ENCODE measurements at places on chromosomes 1 and 21.

GRCh38 chr21:37047079-37047478, 25.8 kb downstream of the PIGP start:
- no peak for DNase-seq

DNA sequence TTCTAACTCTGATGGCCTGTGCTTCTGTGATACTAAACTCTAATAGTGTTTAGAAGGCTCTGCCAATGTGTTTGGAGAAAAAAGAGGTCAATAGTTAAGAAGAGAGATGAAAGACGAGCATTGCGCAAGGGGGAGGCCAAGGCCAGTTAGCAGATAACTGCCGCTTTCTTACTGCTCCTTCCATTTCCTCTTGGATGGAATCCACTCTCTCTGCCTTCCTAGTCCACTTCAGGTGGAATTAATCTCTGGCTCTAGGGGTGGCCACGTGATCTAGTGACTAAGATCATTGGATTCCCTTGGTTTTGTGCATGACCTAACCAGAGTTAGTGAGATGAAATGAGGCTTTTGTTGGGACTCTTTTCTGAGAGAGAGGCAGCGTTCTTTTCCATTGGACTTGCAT, 148.3 kb downstream of the ACTL8 start:
- no peak for DNase-seq

GRCh38 chr1:237875291-237875690, 15.4 kb downstream of the ZP4 start:
- DNase-seq, result no peak

GRCh38 chr1:32464716-32465577, at the start of gene ZBTB8B:
ZBTB8B (plus strand) TSS chr1:32465072; CDS start chr1:32470625, 5,553 bp downstream.
- DNase-seq, result peak; percentile 76

- peak; percentile 78 for DNase-seq
Observed at GRCh38 chr1:177209357-177209756, 38.6 kb downstream of the BRINP2 start.

Data from cardiac septum (tissue), 1 donor.